ENCODE measurements at places on chromosomes 4 and X.

DNA sequence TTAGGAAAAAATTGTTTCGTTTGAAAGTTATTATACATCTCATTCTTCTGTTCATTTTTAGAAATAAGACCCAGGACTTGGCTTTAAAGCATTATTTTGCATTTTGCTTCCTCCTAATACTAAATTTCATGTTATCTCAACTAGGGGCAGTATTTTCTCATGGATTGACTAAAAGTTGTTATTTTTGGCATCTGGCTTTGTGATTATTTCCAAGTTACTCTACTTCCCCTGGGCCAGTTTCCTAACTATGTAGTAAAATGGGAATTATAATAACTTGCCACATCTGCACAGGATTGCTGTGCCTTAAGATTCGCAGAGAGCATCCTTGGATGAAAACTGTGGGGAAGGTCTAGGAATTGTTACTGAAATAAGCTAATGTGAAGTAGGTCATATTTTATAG lies 3.0 kb downstream of the RBPJ start:
- DNase-seq, result no peak

GRCh38 chr4:118865091-118865708 lies 23.5 kb upstream of the SYNPO2 start:
- DNase-seq, result no peak

- DNase-seq, result no peak
These were observed 86.7 kb upstream of the MAGEA4 start for GRCh38 chrX:151825925-151826485.

- DNase-seq, result peak; percentile 78
These were observed 17.9 kb upstream of the PDE5A start for GRCh38 chr4:119646347-119647071.

GRCh38 chr4:36054694-36055422 lies 189.5 kb downstream of the ARAP2 start:
- no peak for DNase-seq

DNA sequence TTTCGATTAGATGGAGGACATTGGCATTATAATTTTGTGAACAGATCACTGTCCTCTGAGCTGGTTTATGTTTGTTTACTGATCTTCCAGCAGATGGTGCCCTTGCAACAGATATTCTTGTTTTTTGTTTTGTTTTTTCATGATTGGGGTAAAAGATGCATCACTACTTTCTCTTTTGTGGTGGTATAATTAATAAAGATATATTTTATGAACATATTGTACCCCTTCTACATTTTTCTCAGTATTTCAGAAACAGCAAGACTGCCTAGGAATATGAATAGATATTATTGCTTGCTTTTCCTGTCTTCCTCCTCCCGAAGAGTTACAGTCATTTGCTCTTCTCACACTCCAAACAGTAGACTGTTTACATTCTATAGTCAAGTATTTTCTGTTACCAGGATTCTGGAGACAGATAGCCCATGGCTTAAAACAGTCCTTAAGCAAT lies 905.2 kb downstream of the TRAM1L1 start:
- DNase-seq, result no peak

- no peak for DNase-seq
These were observed 18.9 kb downstream of the TMPRSS11E start for GRCh38 chr4:68466185-68466584.

DNA sequence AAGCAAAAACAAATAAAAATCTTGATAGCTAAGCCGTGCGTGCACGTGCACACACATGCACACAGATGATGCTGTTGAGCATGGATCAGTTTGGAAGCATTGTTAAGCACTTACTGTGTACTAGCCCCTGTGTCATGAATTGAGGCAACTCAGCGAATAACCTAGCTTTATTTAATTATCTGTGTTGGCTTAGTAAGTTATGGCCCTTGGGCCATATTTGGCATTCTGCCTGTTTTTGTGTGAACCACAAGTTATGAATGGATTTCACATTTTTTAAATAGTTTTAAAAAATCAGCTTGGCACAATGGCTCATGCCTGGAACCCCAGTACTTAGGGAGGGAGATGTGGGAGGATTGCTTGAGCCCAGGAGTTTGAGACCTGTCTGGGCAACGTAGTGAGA lies 113.6 kb upstream of the CBLL2 start:
- DNase-seq, result no peak

DNA sequence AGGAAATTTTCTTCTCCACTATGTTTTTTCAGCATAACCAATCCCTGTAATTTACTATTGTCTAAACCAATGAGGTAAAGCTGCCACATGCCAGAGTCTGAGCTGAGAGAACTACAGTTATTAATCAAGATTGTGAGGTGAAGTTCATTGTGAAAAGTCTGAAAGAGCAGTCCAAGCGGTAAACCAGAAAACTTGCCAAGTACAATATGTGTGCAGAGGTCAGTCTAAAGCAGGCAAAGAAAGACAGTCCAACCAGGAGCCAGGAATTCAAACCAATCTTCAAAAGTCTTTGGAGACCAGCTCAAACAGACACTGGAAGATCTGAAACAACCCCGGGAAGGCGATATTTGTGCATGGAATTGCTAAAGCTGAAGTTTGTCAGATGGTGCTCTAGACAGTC lies 229.1 kb upstream of the POU3F4 start:
- DNase-seq, result no peak

DNA sequence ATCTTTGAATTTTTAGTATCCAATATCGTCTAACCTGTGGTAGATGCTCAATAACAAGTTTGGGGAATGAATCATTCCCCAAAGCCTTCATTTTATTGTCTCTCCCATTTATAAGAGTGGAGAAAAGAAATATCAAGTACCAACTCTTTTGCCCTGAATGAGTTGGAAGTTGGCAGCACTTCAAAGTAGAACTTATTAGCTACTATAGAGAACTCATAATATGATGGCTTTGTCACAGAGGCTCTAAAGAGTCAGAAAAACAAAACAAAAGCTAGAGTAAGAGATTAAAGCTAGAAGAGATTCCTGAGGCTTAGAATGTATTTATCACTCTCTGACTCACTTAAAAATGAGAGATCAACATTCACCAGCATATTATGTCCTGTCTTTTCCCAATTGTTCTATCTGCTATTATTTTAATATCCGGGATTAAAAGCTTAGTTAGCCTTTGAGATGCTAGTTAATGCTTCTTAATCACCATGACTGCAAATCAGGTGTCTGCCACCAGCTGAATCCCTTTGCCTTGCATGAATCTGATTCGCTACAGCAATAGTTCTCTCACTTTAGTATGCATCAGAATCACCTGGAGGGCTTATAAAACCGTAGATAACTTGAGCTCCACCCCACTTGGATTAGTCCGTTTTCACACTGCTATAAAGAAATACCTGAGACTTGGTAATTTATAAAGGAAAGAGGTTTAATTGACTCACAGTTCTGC lies 77.9 kb downstream of the PALLD start:
- DNase-seq, result no peak

DNA sequence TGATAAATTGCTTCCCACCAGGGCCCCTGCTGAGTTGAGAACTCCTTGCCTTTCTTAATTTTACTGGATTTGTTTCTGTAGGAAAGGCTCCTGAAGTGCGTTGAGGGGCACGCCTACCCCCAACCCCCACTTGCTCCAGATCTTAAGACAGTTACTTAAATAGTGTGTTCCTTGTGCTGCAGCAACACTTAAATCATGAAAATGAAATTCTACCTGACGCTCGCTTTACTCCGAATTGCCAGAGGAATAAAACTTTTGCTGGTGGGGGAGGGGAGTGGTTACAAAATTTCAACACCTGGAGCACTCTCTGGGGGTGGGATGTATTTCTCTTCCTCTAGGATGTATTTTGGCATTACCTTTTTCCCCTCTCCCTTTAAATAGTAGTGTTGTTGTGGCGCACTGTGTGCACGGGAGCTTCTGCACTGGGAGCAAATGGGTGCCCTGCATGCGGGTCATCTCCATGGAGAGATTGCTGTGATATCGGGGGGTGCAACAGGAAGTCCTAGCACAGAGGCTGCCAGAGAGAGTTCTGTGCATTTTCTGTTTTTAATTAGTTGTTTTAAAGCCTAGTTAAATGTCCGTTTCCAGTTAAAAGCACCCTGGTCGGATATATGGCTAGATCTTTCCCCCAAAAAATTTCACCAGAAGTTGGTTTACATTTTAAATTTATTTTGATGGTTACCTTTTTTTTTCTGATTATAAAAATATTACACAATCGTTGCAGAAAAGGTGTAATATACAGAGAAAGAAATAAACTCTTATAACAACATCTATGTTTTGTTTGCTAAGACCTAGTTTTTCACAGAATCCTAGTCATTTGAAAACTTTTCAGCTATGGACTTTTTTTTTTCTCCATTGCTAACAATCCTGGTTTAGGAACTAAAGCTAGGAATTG lies 207.7 kb downstream of the SOWAHB start:
- DNase-seq, result no peak

DNA sequence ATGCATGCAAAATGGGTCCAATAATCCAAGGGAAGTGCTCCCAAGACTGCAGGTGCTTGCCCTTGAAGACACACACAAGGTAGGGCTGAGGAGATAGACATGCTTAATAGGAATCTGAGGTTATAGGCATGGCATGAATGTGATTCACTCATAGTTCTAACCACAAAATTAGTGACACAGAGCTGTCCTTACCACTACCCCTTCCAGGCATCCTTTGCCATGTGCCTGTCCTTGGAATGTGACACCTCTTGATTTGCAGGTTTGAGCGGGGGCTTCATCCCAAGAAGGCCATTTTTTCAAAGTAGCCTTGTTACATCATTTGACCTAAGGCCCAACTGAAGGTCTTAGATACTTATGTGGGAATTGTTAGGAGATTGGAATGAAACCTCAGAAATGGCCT lies 112.5 kb downstream of the CCNG2 start:
- DNase-seq, result no peak

- no peak for DNase-seq
These were observed 234.9 kb downstream of the TECRL start for GRCh38 chr4:64174247-64174882.

- DNase-seq, result no peak
These were observed 74.9 kb downstream of the NYX start for GRCh38 chrX:41522081-41522480.

DNA sequence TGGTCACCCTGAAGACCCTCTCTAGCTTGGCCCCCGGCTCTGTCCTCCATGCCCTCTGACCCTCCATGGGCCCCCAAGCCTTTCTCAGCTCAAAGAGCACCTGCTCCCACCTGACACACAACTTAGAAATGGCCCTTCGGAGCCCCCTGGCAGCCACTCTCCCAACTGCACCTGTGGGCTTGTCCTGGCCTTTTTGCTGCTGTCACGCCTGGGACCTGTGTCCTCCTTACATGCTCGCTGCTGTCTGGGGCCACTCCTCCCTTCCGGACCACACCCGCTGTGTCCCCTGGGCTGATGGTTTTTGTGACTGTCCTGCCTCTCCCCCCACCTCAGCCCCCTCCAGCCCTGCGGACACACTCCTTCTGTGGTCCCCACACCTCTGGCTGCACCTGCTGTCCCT lies 106.2 kb upstream of the AFAP1 start:
- DNase-seq, result no peak

DNA sequence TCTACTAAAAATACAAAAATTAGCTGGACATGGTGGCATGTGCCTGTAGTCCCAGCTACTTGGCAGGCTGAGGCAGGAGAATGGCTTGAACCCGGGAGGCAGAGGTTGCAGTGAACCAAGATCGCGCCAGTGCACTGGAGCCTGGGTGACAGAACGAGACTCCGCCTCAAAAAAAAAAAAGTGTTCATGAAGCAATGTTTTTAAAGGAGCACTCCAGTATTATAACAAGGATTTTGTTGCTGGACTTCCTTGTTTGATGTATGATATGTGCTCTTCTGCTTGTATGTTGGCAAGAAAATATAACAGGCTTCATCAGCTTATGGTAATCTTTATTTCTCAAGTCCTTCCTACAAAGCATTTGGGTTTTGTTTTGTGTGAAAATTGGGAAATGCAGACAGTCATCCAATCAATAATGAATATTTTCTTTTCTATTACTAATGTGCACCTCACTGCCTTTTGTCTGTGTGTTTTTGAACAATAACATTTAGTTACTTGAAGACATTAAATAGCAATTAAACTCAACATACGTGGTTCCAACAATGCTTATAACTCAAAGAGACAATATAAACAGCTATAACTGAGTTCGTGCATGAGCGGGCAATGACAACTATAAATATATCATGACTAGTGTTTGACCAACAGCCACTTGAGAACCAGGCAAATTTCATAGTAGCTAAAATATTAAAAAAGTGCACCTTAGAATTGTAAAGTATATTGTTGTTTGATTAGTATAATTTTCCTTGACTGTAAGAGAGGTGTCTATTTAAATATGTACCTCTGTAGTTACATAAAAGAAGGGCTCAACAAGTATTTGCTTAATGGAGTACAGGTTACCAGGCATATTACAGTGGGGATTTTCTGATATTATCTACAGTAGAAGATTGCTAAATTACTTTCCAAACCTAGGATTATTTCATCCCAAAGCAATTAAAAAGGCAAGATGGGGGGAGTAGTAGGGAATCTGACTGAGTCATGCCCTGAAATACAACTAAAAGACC lies 210.7 kb downstream of the PPP3CA start:
- DNase-seq, result no peak

GRCh38 chr4:186743261-186743660 lies 19.6 kb upstream of the FAT1 start:
- no peak for DNase-seq

- DNase-seq, result no peak
These were observed 76.5 kb upstream of the BOD1L1 start for GRCh38 chr4:13704035-13704434.

DNA sequence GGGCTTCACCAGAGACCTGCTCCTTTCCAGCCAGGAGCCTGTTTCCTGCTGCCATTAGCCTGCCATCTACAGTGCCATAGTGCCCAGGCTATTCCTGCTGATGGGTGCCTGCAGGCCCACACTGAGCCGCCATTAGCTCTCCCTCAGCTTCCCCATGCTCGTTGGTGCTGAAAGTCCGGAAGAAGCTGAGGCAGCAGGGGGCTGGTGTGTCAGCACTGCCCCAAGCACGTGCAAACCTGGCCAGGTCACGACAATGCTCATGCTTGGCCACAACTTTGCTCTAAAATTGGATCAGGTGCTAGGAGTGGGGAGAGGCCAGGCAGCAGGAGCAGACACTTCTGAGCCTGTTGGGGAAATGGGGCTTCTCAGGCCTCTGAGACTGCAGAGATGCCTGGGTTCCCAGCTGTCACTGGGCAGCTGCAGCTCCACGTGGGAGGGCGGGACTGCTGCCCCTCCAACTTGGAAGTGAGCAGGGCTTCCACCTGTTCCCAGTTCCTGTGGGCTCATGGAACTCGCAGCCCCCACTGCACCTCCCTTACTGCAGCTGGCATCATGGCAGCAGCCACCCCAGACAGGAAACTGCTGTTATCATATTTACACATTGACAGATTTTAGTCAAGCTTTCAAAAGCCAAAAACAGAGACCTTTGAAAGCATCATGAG lies 913.9 kb downstream of the FSTL5 start:
- DNase-seq, result no peak

- no peak for DNase-seq
These were observed 36.6 kb downstream of the JADE1 start for GRCh38 chr4:128846063-128846462.

DNA sequence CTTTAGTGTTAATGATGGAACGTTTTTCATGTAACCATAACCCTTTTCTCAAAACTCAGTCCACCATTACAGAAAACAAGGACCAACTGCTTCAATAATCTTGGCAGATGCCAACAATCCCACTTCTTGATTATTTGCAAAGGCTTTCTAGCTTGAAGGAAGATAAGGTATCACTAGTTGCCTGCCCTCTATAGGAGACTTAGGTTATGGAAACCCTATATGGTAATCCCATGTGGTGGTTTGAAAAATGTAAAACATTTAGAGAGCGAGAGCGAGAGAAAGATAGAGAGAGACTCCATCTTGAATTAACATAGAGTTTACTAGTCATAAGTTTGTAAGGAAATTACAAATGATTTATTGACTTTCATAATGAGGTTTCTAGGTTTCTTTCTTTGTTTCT lies 1627.5 kb upstream of the TENM3 start:
- no peak for DNase-seq

Measured in left forelimb (tissue), 1 donor.